Activated CD4-positive, CD25-positive, alpha-beta regulatory T cell treated with anti-CD3 and anti-CD28 coated beads, Interleukin-2, amount 50 U/mL, for 72 hours (primary cell): ENCODE measurements at places on chromosomes 16 and 17.

DNA sequence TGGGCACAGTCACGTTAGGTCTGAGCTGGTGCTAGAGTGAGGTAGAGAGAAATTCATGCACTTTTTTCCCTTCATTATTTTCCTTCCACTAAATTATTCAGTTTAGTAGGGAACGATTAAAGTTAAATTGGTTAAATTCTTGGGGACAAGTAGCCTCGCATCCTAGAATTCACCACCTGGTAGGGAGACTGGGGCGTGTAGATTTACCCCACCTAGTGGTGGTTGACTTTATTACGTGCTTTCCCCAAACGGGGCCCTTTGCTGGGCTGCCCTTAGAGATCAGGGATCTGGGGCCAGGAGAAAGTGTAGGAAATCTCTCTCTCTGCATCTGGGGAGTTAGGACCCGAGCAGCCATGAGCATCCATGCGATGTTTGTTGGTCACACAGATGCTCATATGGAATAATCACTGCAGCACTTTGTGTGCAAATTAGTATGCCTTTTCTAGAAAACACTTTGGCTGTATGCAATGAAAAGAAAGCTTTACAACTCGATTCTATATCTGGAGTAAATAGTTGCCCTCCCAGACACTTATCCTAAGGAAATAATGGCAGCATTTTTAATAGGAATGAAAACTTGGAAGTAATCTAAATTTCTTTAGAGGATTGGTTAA, 107.0 kb downstream of the PLCG2 start:
- no peak for DNase-seq

DNA sequence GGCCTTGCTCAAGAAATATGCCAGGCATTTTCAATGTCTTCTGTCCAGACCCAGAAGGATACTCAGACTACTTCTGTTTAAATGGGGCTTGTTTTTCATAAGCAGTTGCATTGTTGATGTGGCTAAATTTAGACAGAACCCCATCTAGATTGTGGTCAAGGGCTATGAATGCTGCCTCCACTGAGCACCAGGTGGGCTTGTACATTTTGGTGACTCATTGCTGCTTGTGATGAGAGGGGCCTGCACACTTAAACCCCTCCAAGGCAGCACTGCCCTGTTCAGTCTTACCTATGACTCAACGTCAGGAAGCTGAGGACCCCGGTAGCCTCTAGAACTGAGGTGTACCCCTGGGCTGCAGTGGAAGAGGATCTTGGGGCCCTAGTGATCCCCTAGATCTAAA, 144.0 kb downstream of the PRKCA start:
- no peak for DNase-seq

- no peak for DNase-seq
Measured at GRCh38 chr17:8966926-8967325, 1.4 kb upstream of the PIK3R5 start.

DNA sequence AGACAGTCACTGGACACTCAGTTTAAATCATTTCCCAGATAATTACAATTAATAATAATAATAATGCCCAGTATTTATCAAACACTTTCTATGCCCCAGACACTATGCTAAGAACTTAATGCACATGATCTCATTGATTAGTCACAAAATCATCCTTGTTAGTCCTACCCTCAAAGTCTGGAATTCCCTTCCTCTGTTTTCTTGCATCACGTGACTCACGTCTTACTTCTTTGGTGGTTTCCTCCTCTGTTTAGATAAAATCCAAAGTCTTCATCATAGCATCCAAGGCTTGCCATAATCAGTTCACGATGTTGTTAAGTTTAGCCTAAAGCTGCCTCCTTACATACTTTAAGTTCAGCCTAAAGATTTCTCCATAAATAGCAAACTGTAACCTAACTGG, 471.9 kb downstream of the PMP22 start:
- no peak for DNase-seq

DNA sequence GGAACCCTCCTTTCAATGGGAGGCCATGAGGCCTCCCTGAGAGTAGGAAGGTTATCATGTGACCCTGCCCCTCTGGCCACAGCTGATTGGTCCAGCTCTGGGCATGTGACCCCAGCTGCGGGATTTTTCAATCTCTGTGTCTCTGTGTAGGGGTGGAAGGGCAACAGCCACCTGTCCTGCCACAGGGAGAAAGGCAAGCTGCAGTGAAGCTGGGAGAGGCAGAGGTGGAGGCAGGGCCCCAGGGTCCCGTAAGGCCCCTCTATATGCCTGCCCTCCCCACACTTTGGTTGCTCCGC, 10.9 kb downstream of the DNAAF8 start:
- no peak for DNase-seq

DNA sequence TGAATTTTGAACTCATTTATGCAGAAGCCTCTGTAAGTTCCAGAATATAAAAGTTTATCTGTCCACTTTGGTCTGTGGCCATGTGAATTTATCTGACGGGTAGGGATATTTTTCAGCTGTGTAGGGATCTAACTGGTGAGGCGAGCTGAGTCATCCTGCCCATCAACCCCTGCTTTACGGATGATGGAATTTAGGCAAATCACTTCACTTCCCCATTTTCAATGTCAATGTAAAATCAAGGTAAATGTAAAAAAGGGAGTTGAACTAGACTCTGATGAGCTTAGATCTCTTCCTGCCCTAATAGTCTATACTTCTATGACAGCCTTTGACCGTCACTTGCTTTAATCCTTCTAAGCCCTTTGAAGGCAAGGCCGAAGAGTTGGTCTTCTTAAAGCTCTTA, 2.6 kb downstream of the SLC16A6 start:
- DNase-seq: no peak

- no peak for DNase-seq
Measured at GRCh38 chr17:77611791-77612502, 346.6 kb upstream of the TNRC6C start.

DNA sequence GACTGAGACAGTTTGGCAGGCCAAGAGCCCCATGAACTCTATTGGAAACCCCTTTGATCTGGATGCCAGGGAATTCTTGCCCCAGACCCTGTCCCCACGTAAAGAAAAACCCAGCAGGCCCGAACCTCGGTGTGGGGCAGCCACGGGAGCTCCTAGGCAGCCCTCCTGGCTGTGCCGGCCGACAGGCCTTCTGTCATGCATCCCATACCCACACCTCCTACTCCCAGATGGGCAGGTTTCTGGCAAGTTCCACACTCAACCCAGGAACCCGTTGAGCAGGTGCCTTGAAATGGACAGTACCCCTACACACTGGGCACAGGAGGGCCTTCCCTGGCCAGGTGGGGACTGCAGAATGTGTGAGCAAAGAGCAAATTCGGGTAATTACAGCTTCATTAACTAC, 23.6 kb upstream of the ATP2C2 start:
- no peak for DNase-seq

DNA sequence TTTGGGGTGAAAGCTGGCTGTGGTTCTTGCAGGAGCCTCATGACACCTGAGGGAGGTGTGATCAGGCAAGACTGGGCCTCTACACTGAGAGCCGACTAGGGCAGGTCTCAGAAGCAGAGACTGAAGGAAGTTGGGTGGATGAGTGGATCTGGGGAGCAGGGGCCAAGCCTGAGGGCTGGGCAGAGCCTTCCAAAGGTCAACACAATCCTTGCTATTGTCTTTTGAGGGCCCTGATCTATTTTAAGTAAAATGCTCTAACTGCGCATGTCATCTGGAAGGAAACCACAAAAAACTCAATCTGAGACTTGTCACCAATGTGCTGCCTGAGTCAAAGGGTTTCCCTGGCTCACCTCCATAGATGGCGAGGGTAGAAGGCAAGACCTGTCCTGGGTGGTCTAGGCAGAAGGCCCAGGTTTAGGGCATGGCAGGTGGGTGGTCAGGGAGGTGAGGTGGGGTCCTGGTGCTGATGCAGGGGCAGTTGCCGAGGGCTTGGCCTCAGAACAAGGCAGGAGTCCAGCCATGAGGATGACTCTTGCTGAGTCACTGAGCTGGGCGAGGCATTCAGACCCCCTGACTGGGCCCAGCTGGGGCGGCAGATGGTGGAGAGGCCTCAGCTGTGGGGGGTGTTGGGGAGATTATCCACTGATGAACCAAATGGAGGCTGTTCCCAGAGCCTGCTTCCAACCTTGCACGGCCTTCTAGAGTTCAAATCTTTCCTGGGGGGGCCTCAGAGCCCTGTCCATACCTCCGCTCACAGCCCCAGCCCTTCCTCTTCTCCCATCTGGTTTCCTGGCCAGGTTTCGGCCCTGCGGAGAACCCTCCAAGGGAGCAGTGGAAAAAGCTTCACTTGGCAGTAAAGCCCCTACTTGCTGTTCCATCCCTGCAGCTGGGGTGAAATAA, 5.1 kb downstream of the MVP start:
- DNase-seq: no peak

DNA sequence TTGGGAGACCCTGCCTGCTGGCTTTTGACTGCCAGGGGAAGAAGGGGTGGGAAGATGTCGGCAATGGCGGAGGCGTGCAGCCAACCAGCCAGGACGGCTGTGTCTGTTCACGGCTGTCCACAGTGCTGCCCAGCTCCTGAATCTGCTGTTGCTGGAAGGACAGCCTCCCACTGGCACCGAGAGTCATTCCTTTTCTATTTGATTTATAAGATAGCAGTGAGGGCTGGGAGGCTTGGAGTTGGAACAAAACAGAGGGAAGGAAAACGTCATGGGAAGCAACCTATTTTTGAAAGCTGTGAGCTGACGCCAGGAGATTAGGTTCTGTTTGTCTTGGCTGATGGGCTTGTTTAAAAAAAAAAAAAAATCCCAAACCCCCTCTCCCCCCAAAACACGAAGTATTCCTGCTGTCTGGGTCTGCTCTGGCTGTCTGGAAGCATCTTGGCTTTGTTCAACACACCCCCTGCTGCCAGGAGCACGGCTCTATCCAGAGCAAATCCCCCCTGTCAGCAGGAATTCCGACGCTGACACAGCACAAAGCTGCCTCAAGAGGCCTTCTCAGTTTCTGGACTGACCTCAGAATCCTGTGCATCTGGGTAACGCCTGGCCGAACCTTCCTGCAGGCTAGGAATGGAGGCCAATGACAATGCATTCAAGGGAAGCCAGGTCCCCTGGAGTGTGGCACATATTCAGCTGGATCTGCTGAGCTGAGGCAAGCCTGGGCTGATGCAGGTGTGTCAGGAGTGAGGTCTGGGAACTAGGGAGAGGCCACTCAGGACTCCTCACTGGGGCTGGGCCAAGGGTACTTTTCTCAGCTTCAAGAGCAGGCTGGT, 41.0 kb upstream of the SREBF1 start:
- no peak for DNase-seq

DNA sequence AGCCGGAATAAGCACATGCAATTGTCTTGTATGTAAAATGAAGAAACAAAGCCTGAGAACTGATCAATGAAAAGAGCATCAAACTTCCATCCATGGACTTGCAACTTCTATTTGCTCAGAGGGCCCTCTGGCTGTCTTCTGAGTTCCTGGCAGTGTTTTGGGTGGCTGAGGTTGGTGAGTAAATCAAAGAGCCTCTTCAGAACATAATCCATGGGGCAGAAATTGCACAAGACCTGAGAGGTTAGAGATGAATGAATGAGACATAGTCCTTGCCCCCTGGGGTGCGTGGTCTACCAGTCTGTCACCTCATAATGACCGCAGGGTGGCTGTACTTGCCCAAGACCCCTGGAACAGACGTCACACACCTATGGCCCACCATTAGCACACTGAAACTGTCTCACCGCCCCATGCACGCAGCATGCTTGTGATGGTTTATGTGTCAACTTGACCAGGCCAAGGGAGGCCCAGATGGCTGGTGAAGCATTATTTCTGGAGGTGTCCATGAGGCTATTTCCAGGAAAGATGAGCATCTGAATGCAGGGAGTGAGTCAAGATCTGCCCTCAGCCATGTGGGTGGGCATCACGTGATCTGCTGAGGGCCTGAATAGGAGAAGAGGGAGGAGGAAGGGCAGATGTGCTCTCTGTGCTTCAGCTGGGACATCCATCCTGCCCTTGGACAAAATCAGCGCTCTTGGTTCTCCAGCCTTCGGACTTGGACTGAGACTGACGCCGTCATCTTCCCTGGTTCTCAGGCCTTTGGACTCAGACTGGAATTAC, 8.3 kb downstream of the PIK3R6 start:
- DNase-seq: peak; percentile 30

DNA sequence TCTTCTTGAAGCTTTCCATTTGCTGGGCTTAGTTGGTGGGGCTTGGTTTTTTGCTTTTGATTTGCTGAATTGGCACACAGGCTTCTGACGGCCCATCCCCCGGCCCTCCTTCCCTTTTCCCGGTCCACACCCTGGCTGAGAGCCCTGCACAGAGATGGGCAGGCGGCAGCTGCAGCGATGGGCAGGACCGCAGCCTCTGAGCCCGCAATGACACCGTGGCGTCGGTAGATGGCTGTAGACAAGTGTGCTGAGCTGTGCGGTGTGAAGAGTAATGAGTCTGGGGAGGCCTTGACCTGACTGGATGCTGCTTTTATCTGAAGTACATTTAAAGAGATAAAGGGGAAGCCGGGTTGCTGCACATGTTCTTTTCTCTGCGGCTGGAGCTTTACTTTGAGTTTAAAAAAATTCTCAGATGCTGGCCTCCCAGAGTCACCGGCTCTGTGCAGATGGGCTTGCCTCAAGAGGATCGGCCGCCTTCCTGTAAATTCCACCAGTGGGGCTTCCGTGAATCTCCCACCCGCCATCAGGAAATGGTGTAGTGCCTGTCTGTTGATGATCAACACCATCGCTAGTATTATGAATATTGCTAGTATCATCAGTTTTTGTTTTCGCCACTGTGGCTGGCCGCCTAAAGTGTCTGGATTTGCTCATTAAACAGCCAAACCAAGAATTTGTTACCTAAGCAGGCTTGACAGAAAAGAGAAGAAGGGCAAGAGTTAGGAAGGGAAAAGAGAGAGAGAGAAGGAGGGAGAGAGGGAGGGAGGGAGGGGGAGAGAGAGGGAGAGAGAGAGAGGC, 245.6 kb upstream of the RBFOX1 start:
- DNase-seq: no peak

DNA sequence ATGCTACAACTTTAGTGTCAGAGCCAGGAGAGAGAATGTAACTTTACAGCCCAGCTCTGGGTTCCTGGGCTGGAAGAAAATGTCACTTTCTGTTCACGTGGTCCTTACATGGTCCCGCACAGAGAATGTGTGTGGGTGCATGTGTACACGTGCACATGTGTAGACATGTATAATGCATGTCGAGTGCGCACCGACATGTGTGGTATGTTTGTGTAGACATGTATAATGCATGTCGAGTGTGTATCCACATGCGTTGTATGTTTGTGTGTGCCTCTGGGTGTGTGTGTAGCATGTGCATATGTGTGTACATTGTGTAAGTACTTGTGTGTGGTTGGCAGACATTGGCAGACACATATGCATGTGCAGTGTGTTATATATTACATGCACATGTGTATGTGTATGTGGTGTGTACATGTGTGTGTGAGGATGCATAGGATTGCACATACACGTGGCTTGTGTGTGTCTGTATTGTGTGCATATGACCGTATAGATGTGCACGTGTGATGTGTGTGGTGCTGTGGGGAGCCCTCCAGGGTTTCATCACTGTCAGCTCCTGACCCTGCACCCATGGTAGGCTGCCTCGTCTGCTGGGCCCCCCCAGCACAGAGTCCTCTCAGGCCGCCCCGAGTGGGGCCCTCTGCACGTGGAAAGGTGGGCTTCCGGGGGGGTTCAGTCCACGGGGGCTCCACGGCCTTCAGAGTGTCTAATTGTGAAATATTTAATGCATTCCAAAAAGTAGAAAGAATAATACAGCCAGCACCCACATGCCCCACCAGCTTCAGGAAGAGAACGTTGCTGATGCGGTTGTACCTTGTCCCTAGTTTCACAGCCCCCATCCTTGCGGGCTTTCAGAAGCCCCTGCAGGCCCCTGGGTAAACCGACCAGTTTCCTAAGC, 214.2 kb upstream of the GSE1 start:
- no peak for DNase-seq
